GM12892 (cell line): ENCODE measurements at places on chromosomes 5 and 9.

- no peak for DNase-seq
These were observed 38.9 kb upstream of the FOXB2 start for GRCh38 chr9:76980566-76980965.

DNA sequence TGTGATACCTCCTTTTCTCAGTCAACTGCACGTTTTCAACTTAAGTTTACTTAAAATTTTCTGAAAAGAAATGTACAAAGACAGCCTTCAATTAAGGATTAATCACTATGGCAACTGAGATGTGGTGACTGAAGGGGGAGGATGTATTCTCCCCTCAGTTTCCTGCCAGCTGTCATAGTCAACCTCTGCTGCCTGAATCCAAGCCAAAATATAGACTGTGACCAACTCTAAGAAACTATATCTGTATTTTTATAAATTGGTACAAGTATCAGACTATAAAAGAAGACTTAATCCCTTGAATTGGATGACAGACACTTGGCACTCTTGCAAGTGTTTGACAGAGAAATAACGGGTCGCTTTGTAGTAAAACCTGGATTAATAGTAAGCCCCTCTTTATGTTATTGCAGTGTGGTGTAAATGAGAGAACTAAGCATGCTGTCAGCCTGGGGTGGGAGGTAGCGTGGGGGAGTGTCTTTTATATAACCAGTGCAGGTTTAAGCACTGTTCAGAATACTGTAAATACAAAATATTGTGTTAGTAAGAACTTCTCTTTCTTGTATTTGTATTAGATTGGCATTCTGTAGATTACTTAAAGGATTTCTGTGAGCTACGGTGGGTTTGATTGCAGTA, 106.4 kb downstream of the ERCC6L2 start:
- DNase-seq = no peak

DNA sequence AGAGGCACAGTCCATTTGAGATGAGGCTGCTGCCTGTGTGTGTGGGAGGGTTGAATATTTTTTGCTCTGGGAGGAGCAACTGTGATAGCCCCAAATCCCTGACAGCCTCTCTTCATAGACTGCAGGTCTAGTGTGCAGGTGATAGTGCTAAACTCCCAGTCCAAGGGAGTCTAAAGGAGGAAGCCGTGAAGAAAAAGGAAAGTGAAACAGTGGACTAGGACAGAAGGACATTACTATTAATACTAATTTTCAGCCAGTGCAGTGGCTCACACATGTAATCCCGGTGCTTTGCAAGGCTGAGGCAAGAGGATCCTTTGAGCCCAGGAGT, 295.0 kb downstream of the PDE4D start:
- DNase-seq = no peak

DNA sequence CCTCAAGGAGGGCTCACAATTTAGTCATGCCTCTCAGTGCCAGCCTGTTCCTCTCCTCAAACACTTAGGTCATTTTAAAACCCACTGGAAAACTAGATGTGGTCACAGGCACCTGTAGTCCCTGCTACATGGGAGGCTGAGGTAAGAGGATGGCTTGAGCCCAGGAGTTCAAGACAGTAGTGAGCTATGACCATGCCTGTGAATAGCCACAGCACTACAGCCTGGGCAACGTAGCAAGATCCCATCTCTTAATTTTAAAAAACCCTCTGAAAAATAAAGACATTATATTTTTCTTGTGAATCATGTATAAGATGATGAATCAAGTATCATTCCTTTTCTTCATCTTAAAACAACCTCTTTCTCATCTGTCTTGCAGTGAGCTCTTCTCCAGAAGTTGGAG, 45.8 kb downstream of the KLF4 start:
- no peak for DNase-seq

GRCh38 chr5:173498286-173498685, 118.2 kb downstream of the BOD1 start:
- no peak for DNase-seq

DNA sequence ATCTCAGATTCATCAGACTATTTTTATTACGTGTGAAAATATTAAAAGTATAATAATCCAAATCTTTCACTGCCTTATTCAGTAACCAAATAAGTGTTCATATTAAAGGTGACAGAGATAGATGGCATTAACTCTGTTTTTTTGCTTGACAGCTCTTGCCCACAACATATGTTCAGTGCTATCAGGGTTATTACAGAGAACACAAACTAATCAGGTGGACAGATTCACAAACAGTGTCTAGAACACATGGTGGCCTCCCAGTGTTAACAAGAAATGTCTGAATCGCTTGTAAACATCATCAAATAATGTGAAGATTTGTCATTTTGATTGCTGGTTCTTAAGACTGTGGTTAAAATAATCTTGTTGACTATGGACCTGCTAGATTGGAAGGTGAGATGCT, 609.1 kb upstream of the GRAMD2B start:
- DNase-seq = no peak

- no peak for DNase-seq
These were observed 181.5 kb upstream of the RAI14 start for GRCh38 chr5:34474573-34475021.

GRCh38 chr9:97853844-97854695, 1.0 kb downstream of the FOXE1 start:
- no peak for DNase-seq

- DNase-seq = no peak
These were observed 30.0 kb upstream of the ARL14EPL start for GRCh38 chr5:116002116-116002906.

- no peak for DNase-seq
These were observed 50.1 kb downstream of the FRMPD1 start for GRCh38 chr9:37700900-37701299.

DNA sequence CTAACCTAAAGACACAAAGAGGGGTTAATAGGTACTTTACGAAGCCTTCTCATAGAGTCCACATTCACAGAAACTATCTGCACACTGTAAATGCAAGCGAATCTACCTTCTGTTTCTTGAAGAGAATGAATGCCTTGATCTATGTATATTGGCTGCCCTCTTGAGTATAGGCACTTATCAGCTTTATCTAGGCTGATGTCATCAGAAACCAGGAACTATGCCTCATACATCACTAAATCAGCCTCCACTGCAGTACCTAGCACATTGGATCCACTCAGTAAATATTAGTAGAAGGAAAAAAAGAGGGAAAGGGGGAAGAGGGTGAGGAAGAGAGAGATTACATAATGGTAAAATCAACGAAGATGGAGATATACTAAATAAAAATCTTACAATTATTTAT, 477.1 kb downstream of the CAAP1 start:
- DNase-seq = no peak

GRCh38 chr9:2153630-2154217, 138.6 kb downstream of the SMARCA2 start:
- no peak for DNase-seq

DNA sequence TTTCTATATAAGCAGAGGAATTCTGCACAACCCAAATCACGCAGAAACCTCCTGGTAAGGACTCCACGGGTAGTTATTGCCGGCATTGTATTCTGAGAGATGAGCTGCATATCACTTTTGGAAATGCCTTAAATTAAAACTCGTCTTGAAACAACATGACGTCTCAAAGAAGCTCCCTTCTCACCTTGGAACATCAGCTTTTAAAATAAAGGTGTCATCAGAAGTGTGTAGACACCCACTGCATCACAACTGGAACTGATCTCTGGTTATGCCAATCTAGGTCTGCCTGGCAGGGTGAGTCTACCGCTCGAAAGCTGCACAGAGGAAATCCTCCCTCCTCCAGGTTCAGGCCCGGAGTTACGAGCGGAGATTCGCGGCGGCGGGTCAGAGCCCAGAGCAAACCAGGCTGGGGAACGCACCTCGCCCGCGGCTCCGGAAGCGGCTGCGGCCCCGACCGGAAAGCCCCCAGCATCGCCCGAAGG, 974 bp upstream of the SLC12A2 start:
- DNase-seq = no peak

GRCh38 chr5:53403758-53404157, 76.7 kb upstream of the FST start:
- no peak for DNase-seq

GRCh38 chr5:110769000-110769681, 30.3 kb downstream of the SLC25A46 start:
- DNase-seq = no peak

DNA sequence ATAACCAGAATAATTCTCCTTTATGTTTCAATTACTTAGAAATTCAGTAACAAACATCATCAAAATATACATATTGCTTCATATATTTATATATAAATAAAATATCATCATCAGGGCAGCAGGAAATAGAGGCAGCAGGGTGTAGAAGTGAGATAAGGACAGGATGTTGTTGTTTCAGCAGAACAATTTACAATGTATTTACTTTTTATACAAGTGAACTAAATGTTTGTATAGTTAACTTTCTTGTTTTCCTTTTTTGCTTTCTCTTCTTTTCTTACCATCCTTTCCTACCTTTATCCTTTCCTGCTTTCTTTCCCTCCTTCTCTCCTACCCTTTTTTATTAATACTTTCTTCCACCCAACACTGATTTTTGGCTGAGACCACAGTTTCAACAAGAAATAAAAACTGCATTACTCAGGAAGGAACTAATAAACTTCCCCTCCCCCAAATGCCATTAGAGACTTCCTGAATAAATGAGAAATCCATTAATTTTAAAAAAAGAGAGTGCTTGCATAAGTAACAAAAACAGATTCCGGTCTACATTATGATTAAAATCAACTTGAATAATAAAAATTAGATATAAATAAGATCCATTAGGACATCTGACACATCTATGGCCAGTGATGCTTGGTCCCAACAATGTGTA, 159.8 kb upstream of the ACOT12 start:
- no peak for DNase-seq

- no peak for DNase-seq
These were observed 76.8 kb downstream of the MRPL36 start for GRCh38 chr5:1722877-1723276.

GRCh38 chr5:168895295-168896071, 316.3 kb upstream of the PANK3 start:
- DNase-seq = no peak

- DNase-seq = no peak
These were observed 123.0 kb downstream of the TRIO start for GRCh38 chr5:14266171-14266570.

GRCh38 chr9:134329576-134329855, 3.3 kb downstream of the RXRA start:
- DNase-seq = no peak
